GM04504 (cell line): ENCODE measurements at places on chromosomes 7 and 10.

DNA sequence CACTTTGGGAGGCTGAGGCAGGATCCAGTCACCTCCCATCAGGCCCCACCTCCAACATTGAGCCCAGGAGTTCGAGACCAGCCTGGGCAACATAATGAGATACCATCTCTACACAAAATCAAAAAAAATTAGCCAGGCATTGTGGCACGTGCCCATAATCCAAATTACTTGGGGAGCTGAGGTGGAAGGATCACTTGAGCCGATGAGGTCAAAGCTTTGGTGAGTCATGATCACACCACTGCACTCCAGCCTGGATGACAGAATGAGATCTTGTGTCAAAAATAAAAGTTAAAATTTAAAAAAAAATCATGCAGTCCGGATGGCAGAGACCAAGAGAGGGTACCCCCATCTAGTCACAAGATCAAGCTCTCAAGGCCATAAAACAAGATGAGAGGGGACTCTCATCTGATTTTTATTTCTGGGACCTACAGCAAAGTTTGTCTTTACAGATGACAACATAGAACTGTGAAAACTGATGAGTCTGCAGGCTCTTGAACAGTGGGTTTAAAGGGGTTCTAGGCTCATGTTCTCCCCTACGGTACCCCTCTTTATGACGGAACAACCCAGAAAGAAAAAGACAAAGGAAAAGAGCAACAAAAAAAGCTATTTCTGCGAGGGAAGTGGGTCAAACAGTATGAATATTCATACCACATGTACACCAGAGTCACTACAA, 28.9 kb upstream of the CREB3L2 start:
- no peak for DNase-seq

GRCh38 chr10:127882391-127882790, 10.3 kb downstream of the CLRN3 start:
- no peak for DNase-seq

GRCh38 chr7:12017046-12017445, 185.0 kb upstream of the THSD7A start:
- no peak for DNase-seq

GRCh38 chr7:127706766-127707165, 54.8 kb downstream of the SND1 start:
- DNase-seq, result no peak

DNA sequence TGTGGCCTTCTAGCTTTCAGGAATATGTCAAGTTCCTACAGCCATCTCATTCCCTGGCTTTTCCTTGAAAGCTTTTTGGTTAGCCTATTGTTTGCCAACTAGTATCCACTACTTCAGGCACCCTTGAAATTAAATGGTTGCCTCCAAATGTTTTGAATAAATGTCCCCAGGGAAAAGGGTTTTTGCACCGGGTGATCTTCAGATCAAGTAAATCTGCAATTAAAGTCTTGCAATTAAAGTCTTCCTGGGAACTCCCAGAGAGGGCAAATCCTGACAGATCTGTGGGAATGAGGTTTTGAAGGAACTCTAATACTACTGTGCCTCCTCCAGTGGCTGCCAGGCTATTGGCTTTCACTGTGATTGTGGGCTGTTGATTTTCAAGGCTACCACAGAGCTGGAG, 17.7 kb upstream of the ZNRF2 start:
- no peak for DNase-seq

DNA sequence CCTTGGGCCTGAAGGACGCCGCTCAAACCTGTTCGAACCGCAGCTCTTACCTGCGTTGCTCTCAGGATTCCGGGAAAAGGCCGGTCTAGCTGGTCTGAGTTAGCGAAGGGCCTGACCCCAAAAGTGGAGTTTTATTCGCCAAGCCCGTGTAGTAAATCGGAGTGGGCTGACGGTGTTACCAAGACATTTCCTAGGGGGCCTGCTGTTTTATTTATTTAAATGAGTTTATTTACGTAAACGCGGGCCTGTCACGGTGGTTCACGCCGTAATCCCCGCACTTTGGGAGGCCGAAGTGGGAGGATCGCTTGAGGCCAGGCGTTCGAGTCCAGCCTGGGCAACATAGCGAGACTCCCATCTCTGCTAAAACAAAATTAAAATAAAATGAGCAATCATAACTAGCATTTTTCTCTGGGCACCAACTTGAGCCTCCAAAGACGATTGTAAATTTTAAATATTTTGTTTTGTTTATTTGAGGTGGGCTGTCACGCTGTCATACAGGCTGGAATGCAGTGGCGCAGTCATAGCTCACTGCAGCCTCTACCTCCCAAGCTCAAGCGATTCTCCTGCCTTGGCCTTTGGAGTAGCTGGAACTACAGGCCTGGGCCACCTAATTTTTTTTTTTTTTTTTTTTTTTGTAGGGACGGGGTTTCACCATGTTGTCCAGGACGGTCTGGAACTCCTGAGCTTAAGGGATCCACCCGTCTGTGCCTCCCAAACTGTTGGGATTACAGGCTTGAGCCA, 903 bp downstream of the ZNF655 start:
- no peak for DNase-seq

GRCh38 chr7:94228678-94229077, 166.0 kb upstream of the COL1A2 start:
- DNase-seq, result no peak

- no peak for DNase-seq
Observed at GRCh38 chr10:14774214-14774580, 500 bp downstream of the FAM107B start.

DNA sequence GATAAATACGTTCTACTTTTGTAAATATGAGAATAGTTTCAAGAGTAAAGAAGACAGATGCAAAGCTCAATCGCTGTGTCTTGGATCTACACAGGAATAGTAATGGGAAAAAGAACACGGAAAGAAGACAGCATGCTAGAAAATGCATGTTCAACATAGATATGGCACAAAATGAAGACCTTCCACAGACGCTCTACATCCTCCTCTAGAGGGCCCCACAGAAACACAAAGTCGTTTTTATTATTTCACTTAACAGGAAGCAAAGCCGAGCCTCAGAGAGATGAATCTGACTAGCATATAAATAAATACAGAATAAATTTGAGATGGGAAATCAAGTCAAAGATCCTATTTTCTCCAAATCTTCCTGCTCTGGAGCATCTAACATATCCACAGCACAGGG, 292.6 kb downstream of the PARD3 start:
- DNase-seq, result no peak

DNA sequence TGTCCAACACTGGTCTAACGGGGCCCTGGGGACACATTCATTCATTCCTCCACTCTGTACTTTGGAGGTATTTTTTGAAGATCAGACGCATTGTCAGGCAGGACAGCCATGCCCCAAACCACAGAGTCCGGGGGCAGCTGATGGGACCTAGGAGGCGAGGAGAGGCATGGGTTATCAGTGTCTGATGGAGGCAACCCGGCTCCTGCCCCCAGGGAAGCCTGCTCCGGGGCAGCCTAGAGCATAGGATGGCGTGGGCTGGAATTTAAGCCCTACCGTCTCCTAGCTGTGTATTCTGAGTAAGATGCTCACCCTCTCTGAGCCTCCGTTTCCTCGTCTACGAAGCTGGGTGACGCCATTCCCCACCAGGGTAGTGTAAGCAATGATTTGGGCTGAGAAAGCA, 55.4 kb upstream of the ELN start:
- no peak for DNase-seq

DNA sequence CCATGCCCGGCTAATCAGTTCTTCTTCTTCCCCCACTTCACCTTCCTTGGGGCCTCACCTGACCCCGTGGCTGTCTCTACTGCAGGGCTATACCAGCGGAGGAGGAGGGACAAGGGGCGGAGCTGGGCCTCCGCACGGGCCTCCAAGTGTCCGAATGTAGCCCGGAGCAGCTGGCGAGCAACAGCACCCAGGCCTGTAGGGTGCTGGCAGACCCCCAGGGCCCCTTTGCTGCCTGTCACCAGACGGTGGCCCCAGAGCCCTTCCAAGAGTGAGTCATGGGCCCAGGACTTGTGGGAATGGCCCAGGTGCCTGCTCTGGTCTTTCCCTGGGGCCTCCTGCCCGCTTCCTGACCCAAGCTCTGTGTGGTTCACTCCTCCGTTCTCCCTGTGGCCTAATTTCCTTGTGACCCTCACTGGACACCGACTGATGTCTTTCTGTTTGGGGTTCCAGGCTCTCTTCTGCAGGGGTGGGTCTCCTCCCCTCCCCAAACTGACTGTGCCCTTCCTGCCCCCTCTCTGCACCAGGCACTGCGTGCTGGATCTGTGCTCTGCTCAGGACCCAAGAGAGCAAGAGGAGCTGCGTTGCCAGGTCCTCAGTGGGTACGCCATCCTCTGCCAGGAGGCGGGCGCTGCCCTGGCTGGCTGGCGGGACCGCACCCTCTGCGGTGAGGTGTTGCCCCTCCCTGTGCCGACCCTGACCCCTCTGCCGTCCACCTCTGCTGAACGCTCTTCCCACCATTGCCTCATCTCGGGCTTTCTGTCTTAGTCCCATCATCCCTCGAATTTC, 35.2 kb downstream of the EPHB4 start:
- DNase-seq, result no peak

- no peak for DNase-seq
Observed at GRCh38 chr7:135185471-135186260, 15.2 kb upstream of the CYREN start.

DNA sequence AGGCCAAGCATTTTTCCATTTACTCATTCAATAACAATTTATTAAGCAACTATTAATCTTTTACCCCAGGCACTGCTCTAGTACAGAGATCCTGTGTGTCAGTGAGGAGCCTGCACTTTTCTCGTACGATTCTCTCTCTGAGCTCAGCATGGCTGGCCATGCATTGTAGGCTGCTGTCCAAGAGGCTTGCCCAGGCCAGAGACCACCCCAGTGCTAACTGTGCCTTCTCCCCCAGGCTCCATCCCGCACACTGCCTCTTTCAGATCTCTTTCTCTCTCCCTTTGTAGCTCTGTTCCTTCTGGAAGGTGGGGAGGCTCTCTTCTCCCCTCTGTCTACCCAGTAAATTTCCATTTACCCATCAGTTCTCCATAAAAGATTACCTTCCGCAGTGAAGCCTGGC, 101.0 kb upstream of the IKZF1 start:
- DNase-seq, result no peak

GRCh38 chr7:36497775-36498174, 108.1 kb downstream of the ANLN start:
- no peak for DNase-seq

DNA sequence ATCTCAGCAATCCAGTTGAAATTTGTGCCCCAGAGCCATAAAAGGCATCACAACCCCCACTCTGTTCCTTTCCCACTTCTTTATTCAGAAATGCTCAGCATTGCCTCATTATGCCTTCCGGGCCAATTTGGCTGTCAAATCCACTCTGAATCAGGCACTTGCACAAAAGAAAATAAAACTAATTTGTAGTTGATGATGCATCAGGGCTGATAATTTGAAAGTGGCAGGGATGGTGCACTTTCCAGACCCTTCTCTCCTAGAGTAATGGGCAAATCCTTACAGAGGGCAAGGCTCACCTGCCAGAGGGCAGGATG, 147.9 kb upstream of the PDE1C start:
- no peak for DNase-seq

DNA sequence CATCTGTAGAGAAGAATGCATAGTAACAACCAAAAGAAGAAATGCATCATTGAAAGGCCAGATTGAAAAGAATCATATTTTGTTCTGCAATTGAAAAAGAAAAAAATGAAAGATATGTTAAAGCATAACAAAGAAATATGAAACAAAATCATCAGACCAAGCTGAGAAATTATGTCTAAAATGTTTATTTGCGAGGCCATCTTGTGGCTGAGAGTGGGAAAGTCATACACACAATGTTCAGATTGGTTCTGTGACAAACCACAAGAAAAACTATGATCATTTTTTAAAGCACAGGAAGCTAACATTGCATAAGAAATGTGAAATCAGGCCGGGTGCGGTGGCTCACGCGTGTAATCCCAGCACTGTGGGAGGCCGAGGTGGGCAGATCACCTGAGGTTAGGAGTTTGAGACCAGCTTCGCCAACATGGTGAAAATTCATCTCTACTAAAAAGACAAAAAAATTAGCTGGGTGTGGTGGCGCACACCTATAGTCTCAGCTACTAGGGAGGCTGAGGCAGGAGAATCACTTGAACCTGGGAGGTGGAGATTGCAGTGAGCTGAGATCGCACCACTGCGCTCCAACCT, 36.6 kb downstream of the ABCB5 start:
- DNase-seq, result peak; percentile 6

- no peak for DNase-seq
Observed at GRCh38 chr10:14312014-14312413, 18.7 kb downstream of the FRMD4A start.

GRCh38 chr10:84173501-84173929, at the start of gene GPR15LG:
GPR15LG (plus strand) TSS chr10:84173801; CDS start chr10:84173852, 51 bp downstream.
- no peak for DNase-seq

GRCh38 chr7:135281363-135281949, 47.8 kb downstream of the STRA8 start:
- peak; percentile 63 for DNase-seq

GRCh38 chr7:32119790-32120196, 49.6 kb upstream of the PDE1C start:
- DNase-seq, result no peak

GRCh38 chr10:88490231-88490980, 92.7 kb downstream of the RNLS start:
- DNase-seq, result no peak

GRCh38 chr10:74282151-74282847, 131.3 kb downstream of the ADK start:
- DNase-seq, result peak; percentile 37

GRCh38 chr7:114823290-114823689, 98.6 kb upstream of the MDFIC start:
- DNase-seq, result no peak

DNA sequence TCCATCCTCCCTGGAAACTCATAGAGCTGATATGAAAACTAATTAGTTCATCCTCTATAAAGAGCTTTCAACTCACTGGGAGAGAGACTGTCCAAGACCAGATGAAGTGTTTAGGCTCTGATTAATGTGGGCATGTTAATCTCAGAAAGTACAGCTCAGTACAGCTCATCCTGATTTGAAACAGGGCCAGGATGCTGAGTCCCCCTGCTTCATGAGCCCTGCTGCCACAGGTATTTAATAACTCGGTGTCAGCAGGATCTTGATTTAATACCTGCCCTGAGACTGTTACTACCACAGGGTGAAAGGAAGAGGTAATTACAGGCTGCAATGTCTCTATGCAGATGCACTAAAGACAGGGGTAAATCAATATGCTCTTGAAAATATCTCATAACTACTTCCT, 10.8 kb downstream of the LMOD2 start:
- no peak for DNase-seq

- DNase-seq, result no peak
Observed at GRCh38 chr7:111887734-111888133, 318.5 kb downstream of the DOCK4 start.

- DNase-seq, result no peak
Observed at GRCh38 chr7:65429642-65430343, 56.1 kb downstream of the ZNF92 start.
